Stimulated activated CD8-positive, alpha-beta memory T cell treated with anti-CD3 and anti-CD28 coated beads, Interleukin-4, amount 100 ng/mL, for 24 hours (primary cell): ENCODE measurements at places on chromosomes 11 and 22.

DNA sequence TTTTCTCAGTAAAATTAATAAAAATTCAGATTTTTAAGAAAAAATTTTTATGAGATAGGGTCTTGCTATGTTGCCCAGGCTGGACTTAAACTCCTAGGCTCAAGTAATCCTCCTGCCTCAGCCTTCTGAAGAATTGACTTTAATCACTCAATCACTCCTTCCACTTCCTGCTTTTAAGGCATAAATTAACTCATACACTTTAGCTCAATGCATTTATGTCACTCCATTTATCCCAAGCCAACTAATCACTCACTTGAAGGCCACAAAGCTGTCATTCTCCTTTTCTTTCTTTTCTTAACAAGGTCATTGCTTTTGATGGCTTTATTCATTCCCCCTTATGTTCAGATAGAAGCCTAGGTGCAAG lies 877 bp downstream of the ALG9 start:
- no peak for DNase-seq

GRCh38 chr11:93196816-93197379 lies 893 bp downstream of the SLC36A4 start:
- DNase-seq, result no peak

- no peak for DNase-seq
Measured at GRCh38 chr11:35907648-35908431, 36.0 kb upstream of the LDLRAD3 start.

DNA sequence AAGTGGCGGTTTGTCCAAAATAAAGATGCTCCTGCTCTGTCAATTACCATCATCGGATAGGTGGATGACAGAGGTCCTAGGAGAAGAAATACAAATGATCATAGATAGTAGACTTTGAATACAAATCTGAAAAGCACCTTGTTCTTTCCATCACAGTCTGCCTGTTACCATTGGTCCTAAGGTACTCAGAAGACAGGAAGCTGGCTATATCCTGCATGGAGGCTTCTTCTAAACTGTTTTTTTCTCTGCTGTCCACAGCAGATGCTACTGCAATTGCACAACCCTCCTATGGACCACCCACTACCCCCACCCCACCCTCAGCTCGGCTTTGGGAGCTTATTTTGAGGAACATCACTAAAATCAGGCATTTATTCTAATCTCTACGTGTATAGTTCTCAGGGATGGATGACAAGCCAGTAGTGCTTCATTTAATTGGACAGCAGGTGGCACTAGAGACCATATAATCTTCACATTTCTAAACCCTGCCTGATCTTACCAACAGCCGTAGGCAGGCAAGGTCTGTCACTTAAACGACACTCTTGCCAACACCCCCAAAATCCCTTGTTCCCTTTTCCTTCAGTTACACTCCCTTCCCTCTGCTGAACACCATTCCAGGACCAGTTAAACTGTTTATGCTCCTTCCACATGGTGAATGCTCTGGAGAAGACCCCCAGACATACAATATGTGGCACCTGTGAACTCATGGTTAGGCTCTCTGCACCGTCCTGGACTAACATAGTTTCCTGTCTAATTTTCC lies 6.6 kb upstream of the PTS start:
- no peak for DNase-seq

GRCh38 chr11:6561288-6561687 lies 42.1 kb downstream of the RRP8 start:
- DNase-seq, result no peak

GRCh38 chr11:75593286-75593915 lies 31.3 kb downstream of the SERPINH1 start:
- DNase-seq, result no peak
